Stimulated activated CD8-positive, alpha-beta memory T cell treated with anti-CD3 and anti-CD28 coated beads, Interleukin-7, amount 100 ng/mL, for 1 hour (primary cell): ENCODE measurements at places on chromosomes 2 and 18.
A peak's percentile ranks its signal among the peaks of the same experiment; 100 is the strongest.

- no peak for DNase-seq
Observed at GRCh38 chr18:63186520-63187222, 132.9 kb downstream of the BCL2 start.

DNA sequence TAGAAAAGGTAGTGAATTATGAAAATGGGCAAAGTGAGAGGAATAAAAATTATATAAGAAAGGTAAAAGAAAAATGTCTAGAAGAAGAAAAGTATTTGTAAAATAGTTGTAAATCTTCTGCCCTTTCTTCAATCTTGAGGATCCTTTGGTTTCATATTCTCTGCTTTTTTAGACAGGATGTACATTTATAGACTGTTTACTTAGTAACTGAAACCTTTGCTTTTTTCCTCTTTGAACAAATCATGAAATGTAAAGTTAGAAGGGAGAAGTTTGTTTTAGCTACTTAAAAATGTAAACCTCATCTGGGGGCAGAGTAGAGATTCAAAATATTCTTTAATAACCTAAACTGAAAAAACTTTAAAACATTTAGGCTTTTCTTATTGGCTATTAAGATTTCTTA lies 150.4 kb upstream of the ITGA4 start:
- DNase-seq, result no peak

DNA sequence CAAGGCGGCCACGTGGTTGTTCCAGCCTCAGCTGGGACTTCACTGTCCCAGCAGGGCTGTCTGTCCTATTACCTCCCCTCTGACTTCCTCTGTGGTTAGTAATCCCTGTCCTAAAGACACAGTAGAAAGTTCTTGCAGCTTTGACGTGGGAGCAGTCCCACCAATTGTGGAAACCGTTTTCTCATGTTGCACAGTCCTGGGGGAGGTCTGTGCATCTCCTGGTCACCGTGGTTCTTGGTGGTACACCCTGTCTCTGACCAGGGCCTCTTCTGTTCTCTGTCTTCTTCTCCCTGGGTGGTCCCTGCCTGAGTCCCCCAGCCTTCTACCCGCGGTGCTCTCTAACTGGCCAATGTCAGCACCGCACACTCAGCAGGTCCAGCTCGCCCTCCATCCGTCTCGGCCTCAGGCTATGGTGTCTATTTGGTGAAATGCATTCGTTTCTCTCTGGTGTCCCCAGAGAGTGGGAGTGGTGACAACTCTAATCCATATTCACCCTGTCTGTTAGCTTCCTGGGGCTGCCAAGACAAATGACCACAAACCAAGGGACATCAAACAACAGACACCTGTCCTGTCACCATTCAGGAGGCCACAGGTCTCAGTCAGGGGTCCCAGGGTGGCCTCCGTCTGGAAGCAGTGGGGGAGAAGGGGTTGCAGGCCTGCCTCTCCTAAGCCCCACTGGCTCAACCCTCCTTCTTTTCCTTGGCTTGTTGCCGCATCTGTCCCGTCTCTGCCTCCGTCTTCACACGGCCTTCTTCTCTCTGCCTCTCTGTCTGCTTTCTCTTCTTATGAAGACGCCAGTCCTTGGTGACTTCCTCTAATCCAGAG lies 99.8 kb downstream of the SH3BP4 start:
- DNase-seq, result no peak

DNA sequence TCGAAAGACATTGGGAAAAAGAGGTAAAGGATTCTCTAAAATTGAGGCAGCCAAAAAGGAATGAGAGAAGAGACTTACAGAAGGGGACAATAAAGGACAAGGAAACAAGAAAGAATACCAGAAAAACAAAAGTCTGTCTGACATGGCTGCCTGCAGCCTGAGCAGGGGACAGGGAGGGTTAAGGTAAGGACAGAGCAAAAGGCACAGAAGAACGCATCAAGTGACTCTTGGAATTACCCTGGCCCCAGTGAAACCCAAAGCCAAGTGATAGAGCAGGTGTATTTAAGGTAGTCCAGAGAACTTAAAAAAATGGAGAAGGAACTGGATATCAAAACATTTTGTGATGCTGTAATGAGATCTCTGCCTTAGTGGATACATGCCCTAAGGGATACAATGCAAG lies 47.1 kb upstream of the XIRP2 start:
- DNase-seq, result no peak

- no peak for DNase-seq
Observed at GRCh38 chr2:101998896-101999789, 7.4 kb downstream of the IL1R2 start.

DNA sequence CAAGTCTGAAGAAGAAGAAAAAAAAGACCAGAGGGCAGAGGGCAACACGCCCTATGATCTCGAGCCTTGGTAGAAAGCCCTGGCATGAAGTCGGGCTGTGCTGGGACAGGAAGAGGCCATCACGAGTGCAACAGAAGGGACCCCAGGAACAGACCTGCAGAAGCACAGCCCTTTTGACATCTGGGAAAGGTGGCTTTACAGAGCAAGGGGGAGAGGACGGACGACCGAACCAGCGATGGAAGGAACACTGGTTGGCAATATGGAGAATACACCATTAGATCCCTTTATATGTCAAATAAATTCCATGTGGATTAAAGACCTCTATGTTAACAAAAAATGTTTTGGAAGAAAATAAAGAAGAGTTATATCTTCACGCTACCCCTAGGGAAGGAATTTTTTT lies 10.7 kb downstream of the KIF1A start:
- no peak for DNase-seq

DNA sequence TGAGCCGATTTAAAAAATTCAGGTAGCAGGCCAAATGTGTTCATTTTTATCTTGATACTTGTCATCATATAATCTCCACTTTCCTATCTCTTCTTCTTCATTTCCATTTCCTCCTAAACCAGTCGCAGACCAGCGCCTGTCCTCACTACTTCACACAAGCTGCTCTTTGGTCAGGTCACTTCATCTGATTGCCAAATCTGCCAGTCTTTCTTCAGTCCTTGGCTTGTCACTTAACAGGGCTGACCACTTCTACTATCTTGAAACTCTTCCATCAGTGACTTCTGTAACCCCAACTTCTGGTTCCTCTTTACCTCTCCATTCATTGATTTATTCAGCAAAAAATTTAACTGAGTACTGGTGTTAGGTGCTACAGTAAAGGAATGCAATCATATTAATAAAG lies 18.0 kb upstream of the SPRED2 start:
- no peak for DNase-seq

DNA sequence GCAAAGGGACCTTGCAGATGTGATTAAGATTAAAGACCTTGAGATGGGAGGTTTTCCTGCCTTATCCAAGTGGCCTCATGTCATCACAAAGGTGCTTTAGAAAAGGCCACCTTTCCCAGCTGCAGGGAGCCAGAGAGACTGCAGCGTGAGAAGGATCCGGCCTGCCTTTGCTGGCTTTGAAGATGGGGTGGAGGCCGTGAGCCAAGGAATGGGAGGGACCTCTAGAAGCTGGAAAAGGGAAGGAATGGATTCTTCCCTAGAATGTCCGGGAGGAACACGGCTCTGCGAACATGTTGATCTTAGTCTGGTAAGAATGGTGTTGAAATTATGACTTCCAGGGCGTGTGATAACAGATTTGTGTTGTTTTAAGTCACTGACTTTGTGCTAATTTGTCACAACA lies 39.9 kb upstream of the CREG2 start:
- no peak for DNase-seq

- no peak for DNase-seq
Observed at GRCh38 chr2:134570676-134571075, 148.1 kb downstream of the TMEM163 start.

GRCh38 chr2:34808426-34808825 lies 1209.3 kb upstream of the FAM98A start:
- DNase-seq, result no peak

DNA sequence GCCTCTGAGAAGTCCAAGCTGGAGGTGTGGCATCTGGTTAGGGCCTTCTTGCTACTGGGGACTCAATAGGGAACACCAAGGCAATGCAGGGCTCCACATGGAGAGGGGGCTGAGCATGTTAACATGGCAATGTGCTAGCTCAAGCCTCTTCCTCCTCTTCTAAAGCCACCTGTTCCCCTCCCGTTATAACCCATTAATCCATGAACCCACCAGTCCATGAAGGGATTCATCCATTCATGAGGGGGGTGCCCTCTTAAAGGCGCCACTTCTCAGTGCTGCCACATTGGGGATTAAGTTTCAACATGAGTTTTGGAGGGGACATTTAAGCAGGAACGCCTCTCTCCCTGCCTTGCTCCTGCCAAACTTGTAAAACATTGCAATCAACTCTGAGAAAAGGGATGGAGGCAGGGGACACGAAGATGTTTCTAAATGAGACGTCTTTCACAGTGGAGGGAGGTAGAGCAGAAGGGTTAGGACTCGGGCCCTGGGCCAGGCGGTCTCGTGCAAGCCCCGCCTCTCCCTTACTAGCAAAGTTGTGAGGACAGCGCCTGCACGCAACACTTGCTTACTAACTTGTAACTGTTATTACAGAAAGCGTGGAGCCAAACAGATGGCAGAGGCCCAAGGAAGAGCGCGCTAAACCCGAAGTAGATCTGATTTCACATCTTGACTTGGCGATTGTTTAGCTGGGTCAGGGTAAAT lies 118.2 kb upstream of the ZNF516 start:
- no peak for DNase-seq

- DNase-seq, result no peak
Observed at GRCh38 chr2:26772064-26773001, 8.2 kb downstream of the SLC35F6 start.

DNA sequence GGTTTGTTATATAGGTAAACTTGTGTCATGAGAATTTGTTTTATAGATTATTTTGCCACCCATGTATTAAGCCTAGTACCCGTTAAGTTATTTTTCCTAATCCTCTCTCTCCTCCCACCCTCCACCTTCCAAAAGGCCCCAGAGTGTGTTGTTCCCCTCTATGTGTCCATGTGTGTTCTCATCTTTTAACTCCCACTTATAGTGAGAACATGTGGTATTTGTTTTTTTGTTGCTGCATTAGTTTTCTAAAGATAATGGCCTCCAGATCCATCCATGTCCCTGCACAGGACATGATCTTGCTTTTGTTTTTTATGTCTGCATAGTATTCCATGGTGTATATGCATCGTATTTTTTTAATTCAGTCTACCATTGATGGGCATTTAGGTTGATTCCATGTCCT lies 1075.6 kb upstream of the CNTNAP5 start:
- no peak for DNase-seq

DNA sequence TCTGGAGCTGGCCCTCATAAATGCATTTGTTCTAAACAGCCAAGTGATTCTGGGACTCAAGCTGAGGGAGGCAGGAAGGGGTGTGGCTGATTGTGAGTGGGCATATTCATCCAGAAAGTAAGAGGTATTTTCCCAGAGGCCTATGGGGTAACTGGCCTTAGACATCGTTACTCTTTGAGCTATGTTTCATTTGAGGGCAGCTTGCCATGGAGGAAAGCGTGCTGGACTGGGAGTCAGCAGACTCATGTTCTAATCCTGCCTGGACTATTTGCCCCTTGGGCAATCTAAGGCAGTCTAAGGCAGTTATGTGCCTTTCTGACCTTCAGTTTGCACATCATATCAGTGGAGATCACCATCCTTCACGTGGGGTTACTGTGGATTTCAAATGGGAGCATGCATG lies 93.5 kb upstream of the SLC14A2 start:
- DNase-seq, result no peak

DNA sequence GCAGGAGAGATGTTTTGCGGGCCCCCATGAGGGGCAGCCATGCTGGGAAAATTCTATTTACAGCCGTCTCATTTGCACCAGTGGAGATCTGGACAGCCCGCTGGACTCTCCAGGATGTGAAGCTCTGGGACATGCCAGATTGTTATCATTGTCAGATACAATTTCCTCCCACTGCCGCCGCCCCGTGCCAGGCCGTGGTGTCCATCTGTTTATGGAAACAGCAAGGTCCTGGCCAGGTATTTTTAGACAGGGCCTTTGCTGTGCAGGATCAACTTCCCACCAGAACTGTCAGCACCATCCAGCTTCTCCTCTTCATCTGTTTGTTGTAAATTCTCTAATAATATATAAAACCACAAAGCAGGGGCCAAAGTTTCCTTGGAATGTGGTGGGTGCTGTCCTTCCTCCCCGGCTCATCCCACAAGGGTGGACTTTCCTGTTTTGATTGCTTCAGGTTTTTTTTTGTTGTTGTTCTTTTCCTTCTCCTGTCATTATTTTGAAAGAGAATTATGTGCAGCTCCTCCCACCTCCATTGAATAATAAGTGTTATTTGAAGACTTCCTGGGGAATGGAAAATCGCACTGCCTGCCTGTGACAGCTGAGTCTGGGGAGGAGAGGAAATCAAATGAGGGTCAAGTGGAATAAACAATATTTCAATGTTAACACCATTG lies 398.1 kb downstream of the TNS1 start:
- no peak for DNase-seq

GRCh38 chr18:21454725-21455124 lies 145.8 kb downstream of the ESCO1 start:
- no peak for DNase-seq

DNA sequence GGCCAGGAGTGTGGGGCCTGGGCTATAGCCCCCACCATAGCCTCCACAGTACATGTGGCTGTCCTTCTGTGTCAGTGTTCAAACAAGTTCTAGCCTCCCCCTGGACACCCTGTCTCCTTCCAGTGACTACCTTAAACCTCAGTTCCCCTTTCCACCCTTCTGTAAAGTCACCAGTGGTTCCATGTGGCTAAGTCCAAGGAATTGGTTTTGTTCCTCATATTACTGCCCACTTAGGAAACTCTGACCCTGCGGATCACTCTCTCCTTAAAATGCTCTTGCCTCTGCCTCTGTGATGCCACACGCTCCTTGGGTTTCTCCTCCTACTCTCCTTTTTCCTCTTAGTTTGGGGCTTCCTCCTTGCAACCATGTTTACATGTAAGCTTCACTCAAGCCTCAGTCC lies 27.8 kb upstream of the REL start:
- DNase-seq, result no peak

GRCh38 chr2:171902840-171903420 lies 8.9 kb upstream of the SLC25A12 start:
- DNase-seq, result no peak

GRCh38 chr2:191675807-191676721 lies 1.9 kb upstream of the NABP1 start:
- peak; percentile 36 for DNase-seq

DNA sequence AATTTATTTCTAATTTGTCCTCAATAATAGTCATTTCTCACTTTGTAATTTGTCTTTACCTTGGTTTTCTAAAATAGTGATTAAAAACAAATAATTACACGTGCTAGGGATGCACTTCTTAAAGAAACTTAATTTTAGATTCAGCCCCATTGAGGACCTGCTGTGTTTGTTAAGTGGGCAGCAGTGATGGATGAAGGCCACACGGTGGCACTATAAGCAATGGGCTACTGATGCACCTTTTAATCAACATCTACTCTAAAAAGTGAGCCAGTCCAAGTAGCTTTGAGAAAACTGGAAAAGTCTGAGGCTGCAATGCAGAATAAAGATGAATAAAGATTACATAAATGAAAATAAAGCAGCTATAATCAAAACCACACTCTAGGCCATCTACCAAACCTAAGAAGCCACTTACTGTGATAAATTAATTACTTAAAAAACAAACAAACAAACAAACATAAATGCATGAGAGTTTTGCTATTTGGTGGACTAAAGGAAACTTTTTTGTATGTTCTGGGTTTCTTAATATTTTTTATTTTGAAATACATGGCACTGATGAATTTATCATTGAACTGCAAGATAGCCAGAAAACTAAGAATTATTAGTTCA lies 89.3 kb downstream of the PDE11A start:
- no peak for DNase-seq

- DNase-seq, result peak; percentile 5
Observed at GRCh38 chr2:19955544-19956422, 34.1 kb downstream of the WDR35 start.
